ENCODE measurements at places on chromosomes 6 and 20.
A peak's percentile ranks its signal among the peaks of the same experiment; 100 is the strongest.

- H3K36me3 ChIP-seq: peaks cover 72% of the 10 kb centered on the region
- peaks cover 75% of the 10 kb centered on the region for H3K4me1 ChIP-seq
- peak overlapping the region; percentile 27 for H3K27ac ChIP-seq
- no peak overlapping the region for H3K4me3 ChIP-seq
- no peak for DNase-seq
Observed at GRCh38 chr6:347951-348859, 43.3 kb upstream of the IRF4 start.

GRCh38 chr20:3782597-3782996 lies 1.3 kb upstream of the SPEF1 start:
- H3K36me3 ChIP-seq: peaks cover 9% of the 10 kb centered on the region
- peak overlapping the region; percentile 25 for H3K27ac ChIP-seq
- H3K4me1 ChIP-seq: peaks cover 40% of the 10 kb centered on the region
- H3K27me3 ChIP-seq: peaks cover 17% of the 10 kb centered on the region
- DNase-seq: no peak
- H3K4me3 ChIP-seq: no peak overlapping the region

- H3K27ac ChIP-seq: no peak overlapping the region
- DNase-seq: no peak
Observed at GRCh38 chr20:16001286-16001685, 572.0 kb downstream of the KIF16B start.

DNA sequence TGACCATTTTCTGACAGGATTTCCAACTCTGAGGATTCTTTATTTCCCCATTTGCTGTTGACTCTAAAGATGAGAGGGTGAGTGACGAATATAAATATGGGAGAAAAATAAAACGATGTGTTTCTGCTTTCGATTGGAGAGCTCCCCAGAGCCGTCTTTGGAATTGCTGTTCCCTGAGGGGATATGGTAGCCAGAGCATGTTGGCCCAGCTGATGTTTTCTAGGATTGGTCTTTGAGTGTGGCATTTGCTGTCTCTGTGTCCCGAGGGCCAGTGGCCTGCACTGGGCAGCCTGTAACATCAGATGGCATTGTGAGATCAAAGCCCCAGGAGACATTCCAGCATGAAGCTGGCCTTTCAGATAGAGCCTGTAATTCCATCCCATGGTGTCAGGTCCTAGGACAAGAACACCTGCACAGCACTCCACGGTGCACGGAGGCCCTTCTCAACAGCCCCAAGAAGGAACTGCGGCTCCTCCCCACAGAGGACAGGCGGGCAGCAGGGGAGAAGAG lies 26.7 kb downstream of the PKIG start:
- peaks cover 57% of the 10 kb centered on the region for H3K4me1 ChIP-seq
- H3K4me3 ChIP-seq: peak overlapping the region; percentile 39
- H3K27ac ChIP-seq: peak overlapping the region; percentile 76
- H3K27me3 ChIP-seq: no peaks in the 10 kb centered on the region

GRCh38 chr6:91683240-91683639 lies 1096.4 kb upstream of the MAP3K7 start:
- no peak overlapping the region for H3K27ac ChIP-seq
- no peak for DNase-seq
- H3K27me3 ChIP-seq: no peaks in the 10 kb centered on the region
- no peaks in the 10 kb centered on the region for H3K36me3 ChIP-seq

GRCh38 chr6:41642960-41643898 lies 5.0 kb downstream of the MDFI start:
- no peak overlapping the region for H3K4me3 ChIP-seq
- peaks cover 10% of the 10 kb centered on the region for H3K4me1 ChIP-seq
- H3K36me3 ChIP-seq: no peaks in the 10 kb centered on the region
- H3K27ac ChIP-seq: no peak overlapping the region
- peaks cover 73% of the 10 kb centered on the region for H3K27me3 ChIP-seq

DNA sequence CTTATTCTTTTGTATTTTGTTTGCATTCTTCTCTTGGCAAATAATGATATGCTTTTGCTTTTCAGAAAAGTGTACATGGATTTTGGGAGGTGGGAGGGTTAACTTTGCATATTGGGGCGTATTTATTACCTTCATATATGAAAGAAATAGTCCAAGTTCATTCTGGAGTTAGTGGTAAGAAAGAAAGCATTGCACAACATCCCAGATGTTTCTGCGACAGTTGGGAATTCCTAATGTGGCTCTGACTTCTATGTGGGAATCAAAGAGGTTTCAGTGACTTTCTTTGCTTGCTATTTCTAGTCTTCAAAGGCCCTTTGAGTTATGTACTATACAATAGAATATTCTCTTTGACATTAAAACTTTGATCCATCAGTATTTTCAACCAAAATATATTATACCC lies 78.1 kb downstream of the MMUT start:
- H3K4me3 ChIP-seq: no peak overlapping the region
- H3K36me3 ChIP-seq: no peaks in the 10 kb centered on the region
- no peak overlapping the region for H3K27ac ChIP-seq
- no peaks in the 10 kb centered on the region for H3K27me3 ChIP-seq

GRCh38 chr6:125818772-125819260 lies 28.1 kb downstream of the NCOA7 start:
- no peak for DNase-seq
- H3K27me3 ChIP-seq: no peaks in the 10 kb centered on the region
- no peak overlapping the region for H3K4me3 ChIP-seq
- peaks cover 39% of the 10 kb centered on the region for H3K4me1 ChIP-seq
- H3K36me3 ChIP-seq: peaks cover 28% of the 10 kb centered on the region

DNA sequence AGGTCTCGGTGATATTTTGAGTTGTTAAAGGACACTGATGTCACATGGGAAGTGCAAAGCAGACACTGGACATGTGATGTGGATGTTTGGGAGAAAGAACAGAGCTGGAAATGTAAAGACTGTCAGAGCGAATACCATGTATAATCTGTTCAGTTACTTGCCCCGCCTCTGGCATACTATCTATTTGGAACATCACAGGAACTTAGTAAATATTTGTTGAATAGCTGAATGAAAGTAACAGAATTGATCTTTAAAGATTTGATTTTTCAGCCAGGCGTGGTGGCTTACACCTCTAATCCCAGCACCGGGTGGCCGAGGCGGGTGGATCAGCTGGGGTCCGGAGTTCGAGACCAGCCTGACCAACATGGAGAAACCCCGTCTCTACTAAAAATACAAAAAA lies 13.8 kb upstream of the NHLRC1 start:
- peaks cover 16% of the 10 kb centered on the region for H3K36me3 ChIP-seq
- H3K27ac ChIP-seq: no peak overlapping the region
- DNase-seq: no peak
- no peaks in the 10 kb centered on the region for H3K4me1 ChIP-seq
- H3K4me3 ChIP-seq: no peak overlapping the region

DNA sequence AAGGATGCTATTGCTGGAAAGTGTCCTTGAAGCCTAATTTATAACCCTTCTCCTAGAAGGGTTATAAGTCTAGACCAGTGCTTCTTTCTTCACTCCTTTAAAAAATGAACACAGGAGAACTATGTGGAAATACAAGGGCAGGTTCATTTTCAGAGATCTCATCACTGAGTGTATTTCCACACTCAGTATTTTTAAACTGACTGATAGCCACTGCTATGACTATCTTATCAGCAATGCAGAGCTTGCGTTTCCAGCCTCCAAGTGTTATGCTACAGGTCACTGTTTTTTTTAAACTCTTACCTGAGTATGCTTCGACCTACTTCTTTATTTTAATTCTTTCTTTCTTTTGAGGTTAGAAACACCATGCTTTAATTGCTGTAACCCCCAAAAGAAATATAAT lies 319.1 kb downstream of the ARHGAP18 start:
- no peak overlapping the region for H3K4me3 ChIP-seq
- H3K4me1 ChIP-seq: peaks cover 13% of the 10 kb centered on the region
- no peaks in the 10 kb centered on the region for H3K27me3 ChIP-seq
- DNase-seq: no peak
- H3K36me3 ChIP-seq: no peaks in the 10 kb centered on the region

DNA sequence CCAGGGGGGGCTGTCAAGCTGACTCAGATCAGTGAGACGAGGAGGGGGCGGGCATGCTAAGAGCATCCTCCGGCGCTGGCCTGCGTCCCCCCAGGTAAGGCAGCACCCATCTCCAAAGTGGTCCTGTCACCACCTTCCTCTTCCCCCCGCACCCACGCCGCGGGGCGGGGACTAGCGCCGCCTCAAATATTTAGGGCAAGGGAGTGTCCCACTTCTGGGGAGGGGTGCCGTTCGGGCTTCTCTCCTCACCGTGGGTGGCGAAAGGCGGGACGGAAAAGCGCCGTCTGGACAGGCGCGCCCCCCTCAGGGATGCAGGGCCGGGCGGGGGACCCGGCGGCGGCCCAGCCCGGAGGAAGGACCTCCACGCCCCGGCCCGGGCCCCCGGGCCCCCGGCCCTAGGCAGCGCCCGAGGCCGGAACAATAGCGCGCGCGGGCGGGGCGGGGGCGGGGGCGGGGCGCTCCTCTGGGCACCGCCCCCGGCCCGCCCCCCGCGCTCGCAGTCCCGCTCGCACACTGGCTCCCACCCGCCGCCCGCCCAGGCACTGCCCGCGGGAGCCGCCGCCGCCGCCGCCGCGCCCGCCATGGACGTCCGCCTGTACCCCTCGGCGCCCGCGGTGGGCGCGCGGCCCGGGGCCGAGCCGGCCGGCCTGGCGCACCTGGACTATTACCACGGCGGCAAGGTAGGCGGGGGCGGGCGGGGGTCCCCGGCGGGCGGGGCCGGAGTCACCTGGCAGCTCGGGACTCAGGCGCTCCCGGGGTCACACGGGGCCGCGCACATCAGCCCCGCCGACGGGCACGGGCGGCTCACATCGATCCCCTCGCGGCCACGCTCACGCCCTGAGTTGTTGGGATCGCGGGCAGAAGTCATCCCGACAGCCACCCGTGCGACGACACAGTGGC lies at the start of gene TOX2:
Gene TOX2, plus strand, starts transcription at position 542 of the 900 bp plus-strand sequence. Its CDS starts 40 bp downstream, at position 582.
- H3K4me3 ChIP-seq: peak within 1 kb of the TSS; percentile 82
- H3K27me3 ChIP-seq: peaks cover 64% of the 10 kb centered on the region
- H3K27ac ChIP-seq: peak within 1 kb of the TSS; percentile 84
- no peaks in the 10 kb centered on the region for H3K36me3 ChIP-seq
- H3K4me1 ChIP-seq: peaks cover 29% of the 10 kb centered on the region
- DNase-seq: no peak

DNA sequence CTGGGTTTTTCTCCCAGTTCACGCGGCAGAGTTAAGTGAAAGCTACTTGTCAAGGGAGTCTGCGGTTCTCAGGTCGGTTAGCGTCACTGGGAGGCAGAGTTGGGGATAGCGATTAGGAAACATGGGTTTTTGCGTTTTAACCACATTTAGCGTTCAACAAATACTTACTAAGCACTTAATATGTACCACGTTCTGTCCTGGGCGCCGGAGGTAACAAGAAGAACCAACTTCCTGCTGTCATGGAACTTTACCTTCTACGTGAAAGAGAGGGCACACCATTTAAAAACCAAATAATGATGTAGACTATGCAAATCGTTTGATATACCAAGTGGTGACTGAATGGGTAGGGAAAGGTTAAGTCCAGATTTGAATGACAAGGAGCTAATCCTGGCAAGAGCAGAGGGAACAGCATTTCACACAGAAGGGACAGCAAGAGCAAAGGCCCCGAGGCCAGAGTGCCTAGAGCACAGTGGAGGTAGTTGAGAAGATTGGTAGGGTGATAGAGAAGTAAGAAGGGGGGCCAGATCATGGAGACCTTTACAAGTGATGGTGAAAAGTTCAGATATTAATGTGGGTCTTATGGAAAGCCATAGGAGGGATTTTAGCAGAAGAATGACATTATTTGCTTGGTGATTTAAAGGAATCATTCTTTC lies 744 bp downstream of the RIOK1 start:
- H3K4me1 ChIP-seq: peaks cover 43% of the 10 kb centered on the region
- peak overlapping the region; percentile 100 for H3K27ac ChIP-seq
- peak overlapping the region; percentile 89 for H3K4me3 ChIP-seq
- peaks cover 15% of the 10 kb centered on the region for H3K36me3 ChIP-seq
- no peaks in the 10 kb centered on the region for H3K27me3 ChIP-seq

DNA sequence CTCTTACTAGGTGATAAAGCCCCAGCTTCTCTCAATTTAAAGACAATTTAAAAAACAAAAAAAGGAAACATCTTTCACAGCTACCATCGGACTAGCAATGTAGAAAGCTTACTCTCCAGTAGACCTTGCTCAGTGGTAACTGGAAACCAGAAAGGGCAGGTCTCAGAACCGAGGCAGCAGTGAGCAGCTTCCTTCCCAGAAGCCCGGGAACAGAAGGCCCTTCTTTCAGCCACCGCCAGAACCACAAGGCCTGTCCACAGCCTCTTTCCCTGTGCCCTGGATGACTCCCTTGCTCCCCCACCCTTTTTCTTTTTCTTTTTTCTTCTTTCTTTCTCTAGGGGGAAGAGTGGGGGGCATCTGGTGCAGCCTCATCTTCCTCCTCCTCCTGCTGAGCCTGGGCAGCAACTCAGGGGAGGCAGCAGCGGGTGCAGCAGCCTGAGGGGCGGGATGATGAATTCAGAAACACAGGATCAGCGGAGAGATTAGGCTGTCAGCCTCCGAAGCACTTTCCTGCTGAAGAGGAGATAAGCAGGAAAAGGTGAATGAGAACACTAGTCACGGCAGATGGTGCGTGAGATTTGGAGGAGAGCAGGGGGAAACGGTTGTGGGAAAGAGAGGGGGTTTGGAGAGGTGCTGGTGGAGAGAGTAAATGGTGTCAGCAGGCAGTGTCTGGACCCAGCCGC lies 158.5 kb downstream of the ID4 start:
- peaks cover 3% of the 10 kb centered on the region for H3K36me3 ChIP-seq
- no peak overlapping the region for H3K27ac ChIP-seq
- H3K4me1 ChIP-seq: peaks cover 6% of the 10 kb centered on the region

DNA sequence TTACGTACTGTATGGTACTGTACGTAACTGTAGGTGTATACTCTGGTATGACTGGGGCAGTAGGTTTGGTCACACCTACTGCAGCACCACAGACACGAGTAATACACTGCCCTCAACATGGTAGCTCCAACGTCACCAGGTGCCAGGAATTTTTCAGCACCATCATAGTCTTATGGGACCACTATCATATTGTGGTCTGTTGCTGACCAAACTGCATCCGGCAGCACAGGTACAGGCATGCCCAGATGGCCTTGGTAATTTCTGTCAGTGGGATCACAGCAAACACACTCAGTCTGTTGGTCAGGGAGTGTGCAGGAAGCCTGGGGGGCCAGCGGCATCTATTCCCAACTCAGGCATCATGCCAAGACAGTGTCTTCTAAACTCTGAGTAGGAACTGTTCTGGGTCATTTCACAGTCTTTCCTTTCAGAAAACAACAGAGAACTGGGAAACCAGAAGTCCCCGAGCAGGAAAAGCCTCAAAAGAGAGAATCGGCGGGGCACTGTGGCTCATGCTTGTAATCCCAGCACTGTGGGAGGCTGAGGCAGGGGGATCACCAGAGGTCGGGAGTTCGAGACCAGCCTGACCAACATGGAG lies 5.8 kb downstream of the YTHDF1 start:
- peaks cover 72% of the 10 kb centered on the region for H3K4me1 ChIP-seq
- H3K36me3 ChIP-seq: peaks cover 54% of the 10 kb centered on the region
- H3K27me3 ChIP-seq: no peaks in the 10 kb centered on the region
- H3K4me3 ChIP-seq: no peak overlapping the region
- DNase-seq: no peak
- H3K27ac ChIP-seq: no peak overlapping the region

All from stimulated activated naive B cell treated with anti-CD40 and anti-IgM and Interleukin-4, amounts not matched to agents 10 μg/mL and 1 μg/mL and 100 μg/mL, for 72 hours (primary cell).